ENCODE measurements at places on chromosomes 6 and 20.
A peak's percentile ranks its signal among the peaks of the same experiment; 100 is the strongest.

GRCh38 chr6:158835616-158836221 lies 16.6 kb upstream of the EZR start:
- DNase-seq, result no peak

DNA sequence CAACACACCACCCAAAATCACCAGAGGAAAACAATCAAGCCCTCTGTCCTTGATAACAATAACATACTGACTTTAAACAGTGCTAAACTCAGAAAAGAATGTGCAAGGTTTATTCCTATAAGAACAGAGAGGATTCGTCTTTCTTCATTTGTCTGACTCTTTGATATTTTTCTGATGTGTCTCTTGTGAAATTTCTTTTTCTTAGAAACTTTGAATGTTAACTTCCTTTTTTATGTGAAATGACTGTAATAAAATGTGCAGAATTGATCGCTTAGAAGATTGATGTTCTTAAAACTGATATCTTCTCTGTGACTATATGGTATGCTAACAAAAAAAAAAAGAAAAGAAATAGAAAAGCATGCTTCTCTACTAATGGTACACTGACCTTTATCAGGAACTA lies 947.4 kb upstream of the CITED2 start:
- no peak for DNase-seq

- no peak for DNase-seq
Measured at GRCh38 chr20:57190536-57191264, 75.7 kb downstream of the BMP7 start.

GRCh38 chr6:40611912-40612311 lies 24.7 kb upstream of the LRFN2 start:
- DNase-seq, result no peak

DNA sequence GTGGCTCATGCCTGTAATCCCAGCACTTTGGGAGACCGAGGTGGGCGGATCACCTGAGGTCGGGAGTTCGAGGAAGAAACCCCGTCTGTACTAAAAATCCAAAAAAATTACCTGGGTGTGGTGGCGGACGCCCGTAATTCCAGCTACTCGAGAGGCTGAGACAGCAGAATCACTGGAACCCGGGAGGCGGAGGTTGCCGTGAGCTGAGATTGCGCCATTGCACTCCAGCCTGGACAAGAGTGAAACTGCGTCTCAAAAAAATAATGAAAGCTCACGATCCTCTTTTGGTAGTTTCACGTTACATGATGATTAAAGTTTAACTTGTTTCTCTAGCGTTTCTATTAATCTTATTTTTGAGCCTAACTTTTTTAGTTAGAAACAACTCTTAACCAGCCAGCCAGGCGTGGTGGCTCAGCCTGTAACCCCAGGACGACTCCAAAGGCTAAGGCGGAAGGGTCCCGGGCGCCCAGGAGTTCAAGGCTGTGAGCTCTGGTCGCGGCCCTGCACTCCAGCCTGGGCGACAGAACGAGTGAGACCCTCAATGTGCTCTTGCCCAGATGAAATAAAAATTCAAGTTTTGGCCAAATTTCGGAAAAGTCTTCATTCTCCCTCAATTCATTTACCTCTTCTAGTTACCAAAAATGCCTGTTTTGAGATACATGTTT lies 1.2 kb upstream of the WRNIP1 start:
- no peak for DNase-seq

DNA sequence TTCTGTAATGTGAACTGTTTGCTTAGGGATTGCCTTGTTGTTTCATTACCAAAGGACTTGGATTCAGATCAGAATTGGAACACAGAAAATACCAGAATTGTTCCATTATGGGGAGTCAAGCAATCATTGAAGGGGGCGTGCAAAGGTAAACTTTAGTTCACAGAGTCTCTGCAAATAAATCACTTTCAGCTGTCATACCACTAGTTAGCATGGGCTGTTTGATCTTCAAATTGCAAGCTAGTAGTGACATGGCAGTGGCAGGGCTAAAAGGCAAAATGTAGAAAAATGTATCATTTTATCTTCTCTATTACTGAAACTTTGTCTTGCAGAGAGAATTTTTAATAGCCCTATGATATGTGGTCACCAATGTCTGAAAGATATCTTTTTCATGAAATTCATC lies 483.2 kb upstream of the NRSN1 start:
- no peak for DNase-seq

DNA sequence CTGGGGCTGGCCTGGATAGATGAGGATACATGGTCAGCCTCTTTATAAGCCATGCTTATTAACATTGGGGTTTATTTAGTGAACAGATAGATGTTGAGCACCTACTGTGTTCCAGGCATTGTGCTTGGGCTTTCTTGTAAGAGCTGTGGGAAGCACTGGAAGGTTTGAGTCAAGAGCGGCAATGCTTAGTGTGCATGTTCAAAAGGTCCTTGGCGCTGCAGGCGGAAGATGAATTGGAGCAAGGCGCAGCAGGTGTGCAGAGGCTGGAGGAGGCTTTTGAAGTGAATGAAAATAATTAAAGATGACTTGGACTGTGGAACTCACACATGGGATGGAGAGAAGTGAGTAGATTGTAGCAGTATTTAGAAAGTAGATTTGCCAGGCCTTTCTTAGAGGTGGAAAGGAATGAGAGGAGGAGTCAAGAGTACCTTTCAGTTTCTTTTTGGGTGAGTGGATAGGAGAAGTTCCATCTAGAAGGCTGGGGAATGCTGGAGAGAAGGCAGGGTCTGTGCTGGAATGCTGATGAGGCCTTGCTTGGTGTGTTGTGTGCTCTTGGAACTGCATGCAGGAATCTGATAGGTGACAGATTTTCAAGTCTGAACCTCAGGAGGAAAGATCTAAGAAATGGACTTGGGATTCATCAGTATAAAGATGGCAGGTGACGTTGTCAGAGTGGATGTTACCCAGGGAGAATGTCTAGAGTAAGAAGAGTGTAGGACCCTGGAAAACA lies 26.4 kb downstream of the SNX9 start:
- DNase-seq, result no peak

GRCh38 chr20:31661625-31662371 lies 24.1 kb downstream of the COX4I2 start:
- DNase-seq, result peak; percentile 81

DNA sequence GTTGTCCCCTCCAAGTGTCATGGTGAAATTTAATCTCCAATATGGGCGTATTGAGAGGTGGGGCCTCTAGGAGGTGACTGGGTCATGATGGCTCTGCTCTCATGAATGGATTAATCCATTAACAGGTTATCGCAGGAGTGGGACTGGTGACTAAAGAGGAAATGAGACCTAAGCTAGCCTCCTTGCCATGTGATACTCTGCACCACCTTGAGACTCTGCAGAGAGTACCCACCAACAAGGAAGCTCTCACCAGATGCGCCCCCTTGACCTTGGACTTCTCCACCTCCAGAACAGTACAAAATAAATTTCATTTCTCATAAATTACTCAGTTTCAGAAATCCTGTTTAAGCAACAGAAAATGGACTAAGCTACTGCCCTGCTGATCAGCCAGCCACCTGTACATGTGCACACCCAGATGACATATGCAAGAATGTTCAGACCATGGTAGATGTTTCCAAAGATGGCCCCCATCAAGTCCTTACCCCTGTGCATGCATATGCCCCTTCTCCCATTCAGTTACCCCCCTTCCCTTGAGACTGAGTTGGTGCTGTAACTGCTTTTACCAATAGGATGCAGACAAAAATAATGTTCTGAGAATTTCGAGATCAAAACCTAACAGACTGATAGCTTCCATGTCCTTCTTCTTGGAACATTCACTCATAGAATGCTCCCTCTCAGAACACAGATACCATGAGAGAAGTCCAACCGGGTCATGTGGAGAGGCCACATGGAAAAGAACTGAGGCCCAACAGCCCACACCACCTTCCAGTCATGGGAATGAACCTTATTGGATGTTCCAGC lies 28.4 kb downstream of the MAP3K5 start:
- no peak for DNase-seq

GRCh38 chr6:149888093-149888492 lies 9.8 kb downstream of the RAET1E start:
- no peak for DNase-seq

GRCh38 chr6:89269252-89269651 lies 45.8 kb downstream of the GABRR2 start:
- DNase-seq, result no peak

DNA sequence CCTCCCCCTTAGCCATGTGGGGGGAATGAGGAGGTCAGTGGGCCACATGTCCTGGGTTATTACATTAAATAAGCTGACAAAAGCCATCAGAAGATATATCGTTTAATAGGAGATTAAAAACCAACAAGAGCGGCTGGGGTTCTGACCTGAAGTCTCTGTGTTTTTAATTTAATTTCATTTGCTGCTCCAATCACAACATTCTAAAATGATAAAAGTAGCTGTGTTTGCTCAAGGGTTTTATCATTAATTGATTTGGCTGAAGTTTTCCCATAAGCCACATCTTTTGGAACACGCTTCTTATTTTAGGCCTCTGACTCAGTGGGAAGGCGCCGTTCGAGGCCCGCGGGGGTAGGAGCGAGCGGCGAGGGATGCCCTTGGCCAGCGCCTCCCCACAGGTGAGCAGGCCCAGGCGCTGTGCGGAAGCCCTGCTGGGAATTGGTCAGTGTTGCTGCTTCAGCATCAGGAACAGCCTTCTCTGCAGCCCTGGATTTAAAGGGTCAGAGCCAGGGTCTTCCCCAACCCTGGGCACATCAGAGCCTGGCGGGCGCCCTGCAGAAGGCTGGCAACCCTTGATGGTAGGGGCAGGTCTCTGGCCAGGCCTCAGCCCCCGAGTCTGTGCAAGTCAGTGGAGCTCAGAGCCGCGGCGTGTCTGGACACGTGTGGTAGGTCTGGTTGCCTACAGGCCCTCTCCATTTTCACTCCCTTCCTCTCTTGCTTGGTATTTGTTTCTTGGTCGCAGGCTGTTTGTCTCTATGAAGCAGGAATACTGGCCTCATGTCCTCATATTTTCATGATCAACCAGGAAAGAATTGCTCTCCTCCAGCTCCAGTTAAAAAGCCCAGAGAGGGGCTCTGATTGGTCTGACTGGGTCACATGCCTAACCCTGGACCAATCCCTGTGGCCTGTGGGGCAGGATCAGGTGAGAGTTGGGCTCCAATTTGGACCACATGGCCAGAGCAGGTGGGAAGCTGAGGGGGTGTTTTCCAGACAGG lies 30.9 kb upstream of the MLN start:
- no peak for DNase-seq

- no peak for DNase-seq
Measured at GRCh38 chr6:111339294-111339693, 143.7 kb downstream of the REV3L start.

DNA sequence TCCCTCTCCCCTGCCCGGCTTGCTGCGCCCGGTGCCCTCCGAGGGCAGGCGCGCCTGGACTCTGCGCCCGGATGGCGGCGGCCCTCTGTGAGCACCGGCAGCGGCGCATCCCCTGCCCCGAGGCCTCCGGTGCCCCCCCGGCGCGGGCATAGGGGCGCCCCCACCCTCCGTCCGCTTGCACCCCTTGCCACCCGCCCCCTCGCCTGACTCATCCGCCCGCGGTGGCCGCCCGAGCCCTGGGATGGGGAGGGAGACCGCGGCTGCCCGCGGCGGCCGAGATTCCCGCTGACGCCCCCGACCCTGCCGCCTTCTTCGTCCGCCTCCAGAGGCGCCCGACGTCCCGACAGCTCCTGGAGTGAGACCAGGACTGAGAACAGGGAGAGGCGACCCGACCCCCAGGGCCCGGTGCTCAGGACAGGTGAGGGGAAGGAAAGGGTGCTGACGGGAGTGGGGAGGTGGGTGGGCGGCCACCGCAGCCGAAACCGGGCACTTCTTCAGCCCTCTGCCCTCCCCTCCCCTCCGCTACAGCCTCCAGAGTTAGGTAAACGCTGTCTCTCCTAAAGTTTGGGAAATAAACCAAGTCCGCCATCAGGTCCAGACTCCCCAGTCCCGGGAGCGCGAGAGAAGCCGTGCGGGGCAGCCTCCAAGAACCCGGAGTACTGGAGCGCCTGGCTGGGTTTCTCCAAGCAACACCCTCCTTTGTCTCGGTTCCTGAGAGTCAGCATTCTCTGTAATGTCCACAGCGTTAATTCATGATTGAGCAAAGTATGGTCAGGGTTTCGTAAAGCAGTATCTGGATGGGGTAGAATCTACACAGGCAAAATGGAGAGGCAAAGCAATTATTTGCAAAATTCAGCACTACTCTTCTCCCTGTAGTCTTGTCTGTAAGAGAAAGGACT lies 539 bp downstream of the TMEM200A start:
- peak; percentile 27 for DNase-seq

DNA sequence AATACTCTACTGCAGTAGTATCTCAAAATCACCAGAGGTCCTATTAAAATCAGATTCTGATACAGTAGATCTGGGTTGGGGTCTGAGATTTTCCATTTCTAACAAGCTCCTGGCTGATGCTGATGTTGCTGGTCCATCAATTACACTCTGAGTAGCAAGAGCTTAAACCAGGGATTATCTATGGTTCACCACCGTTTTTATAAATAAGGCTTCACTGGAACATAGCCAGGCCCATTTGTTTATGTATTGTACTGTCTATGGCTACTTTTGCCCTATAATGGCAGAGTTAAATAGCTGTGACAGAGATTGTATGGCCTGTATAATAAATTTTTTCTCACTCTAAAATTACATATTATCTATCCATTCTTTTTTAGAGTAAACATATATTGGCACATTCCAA lies 53.0 kb downstream of the NUDT3 start:
- no peak for DNase-seq

DNA sequence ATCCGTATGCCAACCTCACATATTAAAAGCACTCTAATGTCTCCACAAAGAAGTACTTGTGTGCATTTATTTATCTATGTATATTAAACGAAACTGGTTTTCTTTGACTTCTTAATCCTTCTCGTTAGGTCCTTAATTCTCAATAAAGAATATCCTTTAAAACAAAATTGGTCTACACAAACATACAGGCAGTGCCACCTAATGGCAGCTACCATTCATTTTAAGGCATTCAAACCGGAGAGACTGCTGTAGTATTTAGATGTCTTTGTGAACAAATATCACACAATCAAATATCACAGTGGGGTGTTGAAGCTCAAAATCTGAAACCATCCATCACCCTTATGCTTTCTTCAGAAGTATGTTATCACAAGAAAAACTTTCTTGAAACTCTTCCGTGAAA lies 96.6 kb upstream of the IRAK1BP1 start:
- DNase-seq, result no peak

DNA sequence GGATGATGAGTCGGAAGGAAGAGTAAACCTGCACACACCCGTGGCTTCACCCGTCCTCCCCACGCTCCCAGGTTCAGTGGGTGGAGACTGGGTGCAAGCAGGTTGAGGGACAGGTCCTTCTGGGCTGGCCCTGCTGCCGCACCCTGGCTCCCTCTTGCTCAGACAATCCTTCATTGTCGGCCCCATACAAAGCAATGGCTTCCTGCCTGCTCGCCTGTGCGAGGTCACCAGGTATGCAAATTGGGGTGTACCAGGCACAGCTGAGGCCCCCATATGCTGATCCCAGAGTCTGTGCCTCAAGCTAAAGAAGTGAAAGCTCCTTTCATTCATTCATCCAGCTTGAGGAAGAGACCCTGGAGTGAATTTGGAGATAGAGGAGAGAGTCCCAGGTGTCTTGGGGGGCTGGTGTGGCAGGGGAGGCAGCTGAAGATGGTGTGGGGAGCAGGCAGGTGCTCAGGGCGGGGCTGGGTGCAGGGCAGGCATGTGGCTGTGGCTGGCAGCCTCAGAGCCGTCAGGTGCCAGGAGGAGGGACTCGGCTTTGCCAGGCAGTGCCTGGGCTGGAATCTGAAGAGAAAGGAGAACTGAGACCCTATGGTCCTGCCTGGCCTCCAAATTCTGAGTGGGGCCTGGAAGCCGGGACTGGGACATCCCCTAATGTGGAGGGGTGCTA lies 4.7 kb downstream of the SLCO4A1 start:
- DNase-seq, result no peak

- DNase-seq, result no peak
Measured at GRCh38 chr20:58238490-58238889, 10.0 kb upstream of the ANKRD60 start.

Measured in CD4-positive, alpha-beta T cell treated with Interleukin-12 subunit alpha and Interleukin-12 subunit beta, for 1 hour (primary cell).